Fibroblast of skin of abdomen (primary cell): ENCODE measurements at places on chromosomes 12 and 14.

DNA sequence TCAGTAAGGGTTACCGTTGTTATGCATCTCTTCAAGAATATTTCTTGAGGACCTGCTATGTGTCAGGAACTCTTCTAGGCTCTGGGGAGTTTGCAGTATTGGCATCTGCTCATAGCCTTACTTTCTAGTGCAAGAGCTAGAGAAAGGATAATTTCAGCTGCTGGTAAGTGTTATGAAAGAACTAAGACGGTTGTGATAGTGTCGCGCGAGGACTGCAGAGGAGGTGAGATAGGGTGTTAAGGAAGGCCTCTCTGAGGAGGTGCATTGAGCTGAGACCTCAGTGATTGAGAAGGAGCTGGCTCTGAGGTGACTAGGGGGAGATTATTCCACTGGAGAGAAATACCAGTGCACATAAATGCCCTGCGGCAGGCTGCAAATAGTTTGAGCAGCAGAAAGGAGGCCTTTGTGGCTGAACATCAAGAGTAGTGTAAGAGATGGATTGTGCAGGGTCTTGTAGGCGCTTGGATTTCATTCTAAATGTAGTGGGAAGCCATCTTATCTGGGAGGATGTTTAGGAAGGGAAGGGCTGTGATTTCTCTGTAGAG, 824 bp downstream of the DDX55 start:
- no peak for DNase-seq

DNA sequence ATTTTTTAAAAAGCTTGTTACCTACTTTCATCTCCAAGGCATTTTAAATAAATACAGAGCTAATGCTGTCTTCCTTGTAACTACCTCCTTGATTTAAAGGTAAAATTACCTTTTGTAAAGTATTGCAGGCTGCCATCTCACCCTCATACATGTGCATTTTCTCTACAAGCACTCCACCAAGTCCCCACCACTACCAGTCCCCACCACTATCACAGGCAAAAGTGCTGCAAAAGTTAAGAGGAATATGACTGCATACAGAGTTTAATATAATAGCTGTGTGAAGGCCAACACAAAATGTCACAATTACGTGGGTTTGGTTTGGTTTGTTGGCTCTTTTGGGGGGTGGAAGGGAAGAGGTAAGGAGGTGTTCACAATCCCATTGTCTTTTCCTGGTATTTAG, 9.6 kb downstream of the SIX1 start:
- no peak for DNase-seq

GRCh38 chr14:74572726-74573301, 39.2 kb downstream of the LTBP2 start:
- DNase-seq = no peak

- DNase-seq = peak; percentile 89
These were observed 105.0 kb downstream of the ETNK1 start for GRCh38 chr12:22729957-22730443.

GRCh38 chr12:57483466-57483865, 3.8 kb upstream of the ARHGAP9 start:
- DNase-seq = peak; percentile 83

- no peak for DNase-seq
These were observed 34.1 kb downstream of the TMCC3 start for GRCh38 chr12:94616203-94616729.

DNA sequence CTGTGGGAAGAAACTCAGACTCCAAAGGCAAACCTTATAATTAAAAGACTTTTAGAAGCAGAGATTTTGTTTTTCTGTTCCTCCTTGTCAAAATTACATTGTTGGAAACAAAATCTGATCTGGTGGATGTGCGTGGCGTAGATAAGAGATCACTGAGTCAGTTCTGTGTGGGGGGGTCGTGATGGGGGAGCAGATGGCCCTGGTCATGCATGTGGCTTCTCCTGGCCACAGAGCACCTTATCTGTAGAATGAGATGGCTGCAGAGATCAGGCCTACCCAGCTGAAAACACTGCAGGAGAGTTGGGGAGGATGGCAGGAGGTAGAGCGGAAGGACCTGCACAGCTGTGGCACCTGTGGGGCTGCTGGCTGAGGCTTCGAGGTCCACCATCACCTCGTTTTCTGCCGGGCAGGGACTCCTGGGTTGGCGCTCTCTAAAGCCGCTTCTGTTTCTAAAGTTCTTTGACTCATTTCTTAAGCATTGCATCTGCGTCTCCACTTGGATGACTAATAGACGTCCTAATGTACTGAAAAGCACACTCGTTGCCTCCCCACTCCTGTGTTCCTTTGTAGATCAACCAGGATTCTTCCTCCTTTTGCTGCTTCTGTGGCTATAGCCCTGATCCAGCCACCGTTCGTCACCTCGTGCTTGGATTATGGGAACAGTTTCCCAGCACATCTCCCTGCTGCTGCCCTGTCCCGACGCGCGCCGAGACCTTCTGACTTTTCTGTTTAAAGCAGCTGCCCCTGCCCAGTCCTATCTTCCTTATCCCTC, 93.4 kb downstream of the TSPAN9 start:
- DNase-seq = peak; percentile 86

- no peak for DNase-seq
These were observed 17.5 kb downstream of the STON2 start for GRCh38 chr14:81382517-81383225.

DNA sequence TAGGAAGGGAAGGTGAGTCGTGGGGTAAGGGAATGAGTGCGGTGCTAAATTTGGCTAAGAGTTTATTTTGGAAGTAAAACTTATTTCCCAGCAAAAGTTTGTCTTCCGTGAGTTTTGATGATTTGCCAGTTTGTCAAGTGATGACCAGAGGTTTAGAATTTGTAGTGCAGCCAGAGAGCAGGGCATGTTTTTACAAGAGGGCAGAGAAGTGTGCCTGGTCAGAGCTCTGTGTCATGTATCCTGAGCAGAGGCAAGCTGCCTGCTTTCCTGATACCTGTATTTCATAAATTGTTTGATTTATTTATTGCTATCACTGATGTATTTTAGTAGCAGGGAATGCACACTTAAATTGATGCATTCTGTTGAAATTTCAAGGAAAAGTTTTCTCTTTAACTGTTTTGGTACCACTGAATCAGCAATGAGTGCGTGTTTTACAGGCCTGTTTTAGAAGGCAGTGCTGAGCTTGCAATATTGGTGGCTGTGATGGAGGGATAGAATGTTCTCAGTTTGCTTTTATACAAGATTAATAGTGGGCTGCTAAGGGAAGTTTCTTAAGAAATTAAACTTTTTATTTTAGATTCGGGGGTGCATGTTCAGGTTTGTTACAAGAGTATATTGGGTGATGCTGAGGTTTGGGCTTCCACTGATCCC, 19.7 kb upstream of the RD3L start:
- no peak for DNase-seq

DNA sequence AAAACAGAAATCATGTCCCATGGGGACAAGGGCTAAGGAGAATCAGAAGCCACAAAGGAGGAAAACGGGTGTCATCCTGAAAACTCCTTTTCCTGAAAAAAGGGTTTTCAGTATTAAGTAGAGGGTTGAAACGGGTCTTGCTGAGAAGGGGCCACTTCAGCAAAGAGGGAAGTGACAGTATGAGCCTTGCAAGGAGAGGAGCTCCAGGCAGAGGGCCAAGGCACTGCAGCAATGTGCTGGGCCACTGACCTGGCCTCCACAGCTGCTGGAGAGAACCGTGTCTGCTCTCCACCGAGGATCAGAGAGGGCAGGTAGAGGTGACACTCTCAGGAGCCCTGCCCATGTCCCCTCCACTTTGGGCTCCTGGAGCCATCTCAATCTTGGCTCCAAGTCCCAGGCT, 103.3 kb downstream of the NCOR2 start:
- no peak for DNase-seq

GRCh38 chr12:63323942-63324341, 172.9 kb upstream of the AVPR1A start:
- no peak for DNase-seq

DNA sequence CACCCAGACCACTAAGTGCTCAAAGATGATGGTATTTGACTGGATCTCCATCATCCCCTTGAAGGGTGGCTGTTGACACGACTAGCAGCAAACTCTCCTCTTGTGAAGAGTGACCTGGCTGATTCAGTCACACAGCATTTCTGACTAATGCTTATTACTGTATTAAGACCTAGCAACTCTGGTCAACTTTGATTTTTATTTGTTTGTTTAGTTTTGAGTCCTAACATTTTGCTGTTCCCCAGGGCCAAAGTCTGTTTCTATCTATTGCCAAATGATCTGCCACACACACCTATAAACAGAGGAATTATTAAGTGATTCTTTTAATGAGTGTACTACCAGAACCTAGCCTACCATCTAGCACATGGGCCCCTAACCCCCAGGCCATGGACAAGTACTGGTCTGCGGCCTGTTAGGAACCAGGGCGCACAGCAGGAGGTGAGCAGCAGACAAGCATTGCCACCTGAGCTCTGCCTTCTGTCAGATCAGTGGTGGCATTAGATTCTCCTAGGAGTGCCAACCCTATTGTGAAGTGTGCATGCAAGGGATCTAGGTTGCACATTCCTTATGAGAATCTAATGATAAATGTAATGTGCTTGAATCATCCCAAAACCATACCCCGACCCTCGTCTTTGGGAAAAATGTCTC, 120.0 kb downstream of the RPS6KA5 start:
- DNase-seq = no peak

- no peak for DNase-seq
These were observed 11.5 kb downstream of the RAB5B start for GRCh38 chr12:55985341-55985740.

DNA sequence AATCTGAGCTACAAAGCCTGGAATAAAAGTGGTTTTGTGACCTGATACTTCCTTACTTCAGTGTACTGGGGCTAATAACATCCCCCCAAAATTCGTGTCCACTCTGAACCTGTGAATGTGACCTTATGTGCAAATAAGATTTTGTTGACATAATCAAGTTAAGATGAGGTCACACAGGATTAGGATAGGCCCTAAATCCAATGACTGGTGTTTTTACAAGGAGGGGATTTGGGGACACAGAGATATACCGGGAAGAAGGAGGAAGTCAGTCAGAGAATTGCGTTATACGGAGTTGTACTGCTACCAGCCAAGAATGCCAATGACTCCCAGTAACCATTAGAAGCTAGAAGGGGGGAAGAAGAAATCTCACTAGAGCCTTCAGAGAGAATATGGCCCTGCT, 299.9 kb downstream of the ACSS3 start:
- DNase-seq = no peak

- no peak for DNase-seq
These were observed 174.0 kb downstream of the DIO2 start for GRCh38 chr14:80037349-80037748.
